ENCODE measurements at places on chromosomes 7 and 10.

GRCh38 chr7:46745707-46746090 lies 824.6 kb upstream of the IGFBP3 start:
- no peak for DNase-seq

DNA sequence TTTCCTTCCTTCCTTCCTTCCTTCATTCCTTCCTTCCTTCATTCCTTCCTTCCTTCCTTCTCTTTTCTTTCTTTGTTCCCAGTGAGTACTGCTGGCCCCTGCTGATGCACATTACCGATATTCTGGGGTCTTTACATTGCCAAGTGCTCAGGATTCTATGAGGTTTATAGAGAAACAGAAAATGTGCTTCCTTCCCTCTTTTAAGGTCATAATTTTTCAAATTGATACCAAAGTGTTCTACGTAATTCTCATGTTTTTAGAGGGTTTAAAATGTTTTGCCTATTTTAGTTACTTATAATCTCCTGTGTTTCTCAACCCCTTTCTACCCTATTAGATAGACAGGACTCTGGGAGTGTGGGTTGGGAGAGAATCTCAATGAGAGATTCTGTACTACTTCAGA lies 291.2 kb downstream of the HDAC9 start:
- no peak for DNase-seq

GRCh38 chr10:131207584-131208532 lies 103.7 kb downstream of the TCERG1L start:
- DNase-seq, result no peak

DNA sequence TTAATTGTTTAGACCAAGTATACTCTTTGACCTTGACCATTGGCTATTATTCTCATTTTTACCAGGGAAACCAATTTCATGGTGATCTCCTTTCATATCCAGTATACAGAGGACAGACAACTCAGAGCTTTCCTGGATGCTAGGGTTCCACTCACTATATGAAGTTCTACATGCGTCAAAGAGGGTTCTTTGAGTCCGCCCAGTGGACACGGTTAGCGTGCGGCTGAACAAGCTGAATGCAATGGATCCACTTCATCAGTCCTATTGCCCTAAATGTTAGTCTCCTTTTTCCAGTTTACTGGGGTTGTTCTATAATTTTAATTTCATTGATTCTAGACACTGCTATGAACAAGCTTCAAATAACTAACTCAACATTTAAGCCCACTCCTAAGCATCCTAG lies 162.4 kb upstream of the PCLO start:
- no peak for DNase-seq

GRCh38 chr7:52369922-52370321 lies 665.5 kb upstream of the POM121L12 start:
- no peak for DNase-seq

GRCh38 chr10:88130912-88131311 lies 267.5 kb downstream of the PTEN start:
- no peak for DNase-seq

- DNase-seq, result no peak
These were observed 10.6 kb downstream of the CCNJ start for GRCh38 chr10:96053985-96054384.

DNA sequence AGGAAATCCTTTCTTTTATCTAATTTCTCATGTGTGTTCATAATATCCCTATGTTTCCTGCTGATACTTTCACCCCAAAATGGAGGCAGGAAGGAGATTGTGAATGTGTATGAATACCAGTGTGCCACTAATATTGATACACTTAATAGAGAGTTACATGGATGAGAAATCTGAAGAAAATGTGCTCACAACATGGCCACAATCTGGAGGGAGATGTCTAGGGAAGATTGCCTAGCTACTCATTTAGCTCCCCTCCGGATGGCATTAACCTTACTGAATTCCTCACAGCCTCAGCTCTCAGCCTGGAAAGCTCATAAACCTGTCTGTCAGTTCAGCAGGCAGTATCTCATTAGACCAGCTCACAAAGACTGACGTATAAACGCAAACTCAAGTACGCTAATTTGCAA lies 23.4 kb upstream of the DMTF1 start:
- no peak for DNase-seq

GRCh38 chr10:12413369-12413711 lies 64.0 kb downstream of the CAMK1D start:
- no peak for DNase-seq

- DNase-seq, result peak; percentile 69
These were observed 98.8 kb upstream of the ZNF722 start for GRCh38 chr7:63899691-63900393.

- no peak for DNase-seq
These were observed 36.2 kb upstream of the TMEM106B start for GRCh38 chr7:12174931-12175330.

DNA sequence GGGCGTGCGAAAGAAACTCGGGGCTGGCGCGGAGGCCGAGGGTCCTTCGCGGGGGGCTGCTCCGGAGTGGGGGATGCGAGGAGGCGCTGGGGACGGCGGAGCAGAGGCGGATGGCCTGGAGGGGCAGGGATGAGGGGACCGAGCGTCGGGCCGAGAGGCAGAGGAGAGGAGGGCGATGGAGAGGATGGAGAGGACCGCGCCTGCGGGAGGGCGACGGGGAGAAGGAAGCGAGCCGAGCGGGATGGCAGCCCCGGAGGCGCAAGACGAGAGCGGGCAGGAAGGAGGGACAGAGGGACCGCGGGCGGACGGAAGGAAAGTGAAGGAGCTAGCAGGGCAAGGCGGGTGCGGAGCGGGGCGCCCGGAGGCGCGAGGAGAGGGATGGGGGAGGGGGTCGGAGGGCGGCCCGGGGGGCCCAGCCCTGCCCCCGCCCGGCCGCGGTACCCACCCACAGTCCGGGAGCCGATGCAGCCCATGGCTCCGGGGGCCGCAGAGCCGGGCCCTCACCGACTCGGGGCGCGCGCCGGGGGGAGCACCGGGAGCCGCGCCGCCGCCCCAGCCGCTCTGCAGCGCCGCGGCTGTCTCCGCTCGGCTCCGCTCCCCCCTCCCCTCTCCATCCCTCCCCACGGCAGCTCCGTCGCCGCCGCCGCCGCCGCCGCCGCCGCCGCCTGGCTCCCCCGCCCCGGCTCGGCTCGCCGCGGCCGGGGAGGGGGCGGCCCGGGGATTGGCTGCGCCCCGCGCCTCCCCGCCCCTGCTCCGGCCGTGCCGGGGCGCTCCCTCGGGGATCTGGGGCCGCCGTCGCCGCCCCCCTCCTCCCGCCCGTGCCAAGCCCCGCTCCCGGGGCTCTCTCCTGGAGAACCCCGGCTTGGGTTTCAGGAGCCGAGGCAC lies at the start of gene FAM131B:
Gene FAM131B (minus strand): TSS at position 583 of the 885 bp plus-strand sequence. CDS start 110 bp downstream, at position 473.
- peak; percentile 34 for DNase-seq

Measured in stimulated activated naive CD4-positive, alpha-beta T cell treated with Interleukin-2 at 50 U/mL for 16 hours (primary cell).